ENCODE measurements at places on chromosomes 5 and 9. TPM values are rescaled to one million over a fixed set of nuclear protein-coding genes. Genes with fewer than 3 reads are reported as not detected.

CTSV gene
- total RNA-seq: 0.51 TPM

- peaks cover 7% of the 10 kb centered on the region for H3K27me3 ChIP-seq
- H3K4me3 ChIP-seq: no peak overlapping the region
- H3K36me3 ChIP-seq: no peaks in the 10 kb centered on the region
- no peaks in the 10 kb centered on the region for H3K4me1 ChIP-seq
- DNase-seq: no peak
These were observed 217.4 kb upstream of the ADAMTSL1 start for GRCh38 chr9:18256568-18256967.

- H3K27ac ChIP-seq: no peak overlapping the region
- no peaks in the 10 kb centered on the region for H3K4me1 ChIP-seq
- no peak overlapping the region for H3K4me3 ChIP-seq
- H3K27me3 ChIP-seq: no peaks in the 10 kb centered on the region
- no peak for DNase-seq
These were observed 60.1 kb downstream of the KCTD16 start for GRCh38 chr5:144230806-144231205.

F2RL2 gene
- not detected for total RNA-seq

ADAM19 gene
- total RNA-seq: 232 TPM

DNA sequence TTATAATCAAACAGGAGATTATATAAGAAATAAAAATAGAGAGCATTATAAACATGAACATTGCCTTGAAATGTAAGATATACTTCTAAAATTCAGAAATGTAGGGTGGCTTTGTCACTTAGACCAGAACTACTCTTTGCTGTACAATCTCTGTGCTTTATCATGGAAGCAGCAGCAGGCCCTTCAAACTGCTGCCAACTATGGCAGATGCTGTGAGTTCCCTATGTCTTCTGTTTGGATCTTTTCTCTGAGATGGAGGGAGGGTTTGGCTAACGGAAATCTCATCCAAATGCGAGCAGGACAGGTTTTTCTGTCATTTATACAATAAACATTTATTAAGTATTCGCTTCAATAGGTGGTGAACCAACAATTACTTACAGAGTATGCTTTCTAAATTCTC, 34.8 kb upstream of the RICTOR start:
- no peak overlapping the region for H3K4me3 ChIP-seq
- H3K4me1 ChIP-seq: peaks cover 2% of the 10 kb centered on the region
- H3K27ac ChIP-seq: no peak overlapping the region
- H3K27me3 ChIP-seq: no peaks in the 10 kb centered on the region
- no peak for DNase-seq

COL5A1 gene
- not detected for total RNA-seq

- H3K27ac ChIP-seq: no peak overlapping the region
- no peak for DNase-seq
- H3K4me1 ChIP-seq: no peaks in the 10 kb centered on the region
- no peaks in the 10 kb centered on the region for H3K36me3 ChIP-seq
These were observed 2371.7 kb upstream of the C9orf72 start for GRCh38 chr9:29945012-29945411.

GRCh38 chr9:79264511-79265355, 307.0 kb upstream of the TLE4 start:
- H3K27me3 ChIP-seq: no peaks in the 10 kb centered on the region
- no peak overlapping the region for H3K27ac ChIP-seq
- H3K36me3 ChIP-seq: no peaks in the 10 kb centered on the region
- no peak overlapping the region for H3K4me3 ChIP-seq
- no peak for DNase-seq
- H3K4me1 ChIP-seq: no peaks in the 10 kb centered on the region

GAPVD1 gene
- 50.3 TPM for total RNA-seq

DNA sequence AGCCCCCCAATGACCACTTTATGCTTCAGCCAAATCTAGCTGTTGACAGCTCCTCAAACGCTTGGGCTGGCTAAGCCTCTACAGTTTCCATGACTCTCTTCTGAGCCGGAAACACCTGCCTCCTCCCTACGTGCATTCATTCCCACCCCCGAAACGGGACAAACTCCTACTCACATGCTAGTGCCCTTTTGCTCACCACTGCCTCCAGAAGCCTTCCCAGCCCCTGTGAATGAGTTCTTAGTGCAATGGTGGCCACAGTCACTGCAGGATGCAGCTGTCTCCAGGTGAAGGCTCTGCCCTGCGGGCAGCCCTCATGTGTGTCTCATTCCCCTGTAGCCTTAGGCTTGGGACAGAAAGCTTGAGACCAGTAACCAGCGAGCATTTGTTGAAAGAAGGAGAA, 68.8 kb upstream of the DAB2IP start:
- no peak for DNase-seq
- no peaks in the 10 kb centered on the region for H3K4me1 ChIP-seq
- H3K27me3 ChIP-seq: peaks cover 8% of the 10 kb centered on the region
- H3K36me3 ChIP-seq: no peaks in the 10 kb centered on the region
- no peak overlapping the region for H3K27ac ChIP-seq

KIF4B gene
- total RNA-seq: 0.07 TPM

GRCh38 chr5:131321066-131321465, 57.2 kb downstream of the CDC42SE2 start:
- no peak for DNase-seq
- no peak overlapping the region for H3K4me3 ChIP-seq
- H3K27me3 ChIP-seq: no peaks in the 10 kb centered on the region
- H3K27ac ChIP-seq: peak overlapping the region; percentile 27

ARID3C gene
- total RNA-seq: 0.14 TPM

ADGRD2 gene
- not detected for total RNA-seq

PDCD1LG2 gene
- total RNA-seq: 1.5 TPM

FNIP1 gene
- total RNA-seq: 17.5 TPM

GRCh38 chr5:133309166-133309795, 257.5 kb downstream of the HSPA4 start:
- no peak overlapping the region for H3K27ac ChIP-seq
- peaks cover 6% of the 10 kb centered on the region for H3K4me1 ChIP-seq
- no peaks in the 10 kb centered on the region for H3K27me3 ChIP-seq
- DNase-seq: no peak
- no peak overlapping the region for H3K4me3 ChIP-seq

GRCh38 chr5:179805529-179806249, 977 bp downstream of the MGAT4B start:
- H3K4me1 ChIP-seq: peaks cover 32% of the 10 kb centered on the region
- H3K4me3 ChIP-seq: peak overlapping the region; percentile 90
- DNase-seq: peak; percentile 85
- H3K27me3 ChIP-seq: no peaks in the 10 kb centered on the region

DNA sequence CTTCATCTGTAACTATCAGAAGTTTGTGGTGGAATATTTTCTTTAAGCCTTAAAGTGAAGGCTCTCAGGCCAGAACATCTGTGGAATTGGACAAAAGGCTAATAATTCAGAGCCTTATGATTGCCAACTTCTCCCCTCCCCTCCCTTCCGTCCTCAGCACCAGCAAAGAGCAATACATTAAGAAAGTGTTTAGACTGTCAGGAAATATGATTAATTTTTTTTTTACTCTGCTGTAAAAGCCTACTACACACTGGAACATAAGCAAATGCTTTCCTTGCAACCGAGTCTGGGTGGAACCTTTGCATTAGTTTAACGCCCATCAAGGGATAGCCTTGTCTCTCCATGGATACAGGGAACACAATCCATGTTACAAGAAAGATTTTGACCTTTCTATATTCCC, 110.3 kb upstream of the TARS1 start:
- no peaks in the 10 kb centered on the region for H3K4me1 ChIP-seq
- H3K27me3 ChIP-seq: no peaks in the 10 kb centered on the region
- H3K27ac ChIP-seq: no peak overlapping the region

ZNF883 gene
- 0.24 TPM for total RNA-seq

GRCh38 chr5:3381206-3381825, 214.3 kb upstream of the IRX1 start:
- H3K27ac ChIP-seq: no peak overlapping the region
- no peak for DNase-seq
- no peaks in the 10 kb centered on the region for H3K36me3 ChIP-seq
- H3K4me3 ChIP-seq: no peak overlapping the region
- no peaks in the 10 kb centered on the region for H3K27me3 ChIP-seq

GRCh38 chr9:134145262-134145661, 9.4 kb downstream of the WDR5 start:
- H3K27ac ChIP-seq: no peak overlapping the region
- H3K36me3 ChIP-seq: peaks cover 61% of the 10 kb centered on the region
- DNase-seq: no peak

DNA sequence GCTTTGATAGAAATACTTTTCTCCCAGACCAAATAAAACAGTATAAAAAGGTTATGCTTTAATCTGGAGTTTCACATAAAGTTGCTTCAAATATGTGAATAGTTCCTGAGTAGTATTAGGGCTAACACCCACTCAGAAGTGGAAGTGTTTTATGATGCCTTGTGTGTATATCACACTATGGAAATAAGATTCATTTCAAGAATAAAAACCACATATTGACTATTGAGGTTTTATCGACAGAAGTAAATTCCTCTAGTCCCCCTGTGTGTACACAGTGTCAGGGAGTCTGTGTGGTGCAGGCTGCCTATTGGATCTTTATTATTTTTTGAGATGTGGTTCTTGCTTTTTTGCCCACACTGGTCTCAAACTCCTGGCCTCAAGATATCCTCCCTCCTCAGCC, 20.8 kb upstream of the LRRTM2 start:
- no peak overlapping the region for H3K27ac ChIP-seq
- no peaks in the 10 kb centered on the region for H3K27me3 ChIP-seq

DNA sequence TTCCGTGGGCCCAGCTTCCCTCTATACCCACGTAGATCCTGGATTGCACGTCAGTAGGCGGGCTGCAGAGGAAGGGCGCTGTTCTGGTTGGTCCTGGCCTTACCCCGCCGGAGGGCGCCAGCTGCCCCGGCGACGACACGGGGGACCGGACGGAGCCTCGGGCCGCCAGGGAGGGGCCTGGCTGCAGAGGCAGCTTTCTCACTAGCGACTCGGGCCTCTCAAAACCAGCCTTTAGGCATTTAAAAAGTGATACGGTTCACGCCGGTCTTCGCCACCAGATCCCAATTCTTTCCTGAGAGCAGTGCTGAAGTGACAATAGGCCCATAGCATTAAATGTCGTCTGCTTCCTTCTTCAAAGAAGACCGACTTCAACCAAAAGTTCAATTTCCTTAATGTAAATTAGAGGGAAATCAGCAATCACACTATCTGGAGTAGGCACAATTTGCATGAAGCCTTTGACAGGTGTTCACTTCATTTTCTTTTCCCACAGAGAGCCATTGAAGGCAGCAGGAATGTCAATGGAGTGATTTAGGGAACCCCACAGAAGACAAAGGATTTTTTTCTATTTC, 17.6 kb upstream of the UBE2D2 start:
- H3K36me3 ChIP-seq: no peaks in the 10 kb centered on the region
- DNase-seq: peak; percentile 81
- no peak overlapping the region for H3K27ac ChIP-seq
- H3K27me3 ChIP-seq: no peaks in the 10 kb centered on the region
- H3K4me1 ChIP-seq: peaks cover 5% of the 10 kb centered on the region

DNA sequence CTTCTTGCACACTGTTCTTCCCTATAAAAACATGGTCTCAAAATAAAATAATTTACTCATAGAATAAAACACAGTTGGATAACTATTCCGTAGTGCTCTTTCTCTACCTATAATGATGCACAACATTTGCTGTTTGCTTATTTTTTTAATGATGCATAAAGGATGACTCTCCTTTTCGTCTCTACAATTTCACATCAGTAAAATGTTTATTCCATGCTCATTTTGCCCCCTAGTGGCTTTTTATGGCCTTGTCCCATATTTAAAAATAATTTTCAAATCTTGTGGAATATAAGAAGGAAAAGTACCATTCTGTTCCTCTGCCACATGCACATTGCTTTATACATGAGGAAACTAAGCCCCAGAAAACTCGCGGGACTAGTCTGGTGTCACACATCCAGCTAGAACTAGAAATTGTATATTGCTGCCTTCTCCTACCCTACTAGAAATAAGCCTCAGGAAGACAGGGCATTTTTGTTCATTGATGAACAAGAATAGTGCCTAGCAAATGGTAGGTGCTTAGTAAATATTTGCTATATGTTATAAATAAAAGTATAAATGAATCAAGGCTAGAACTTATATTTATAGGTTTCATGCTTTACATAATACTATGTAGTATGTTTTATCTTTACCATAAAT, 12.7 kb downstream of the KCTD16 start:
- no peaks in the 10 kb centered on the region for H3K27me3 ChIP-seq
- H3K4me3 ChIP-seq: no peak overlapping the region
- no peak for DNase-seq
- no peaks in the 10 kb centered on the region for H3K36me3 ChIP-seq
- no peak overlapping the region for H3K27ac ChIP-seq

GRCh38 chr5:5353681-5354080, 68.8 kb upstream of the ICE1 start:
- DNase-seq: no peak
- H3K4me3 ChIP-seq: no peak overlapping the region
- H3K27ac ChIP-seq: no peak overlapping the region
- no peaks in the 10 kb centered on the region for H3K36me3 ChIP-seq
- no peaks in the 10 kb centered on the region for H3K4me1 ChIP-seq
- no peaks in the 10 kb centered on the region for H3K27me3 ChIP-seq

- DNase-seq: no peak
- H3K27me3 ChIP-seq: no peaks in the 10 kb centered on the region
- no peak overlapping the region for H3K4me3 ChIP-seq
- no peak overlapping the region for H3K27ac ChIP-seq
These were observed 44.6 kb upstream of the CACNA1B start for GRCh38 chr9:137832830-137833590.

FAM163B gene
- total RNA-seq: not detected

DNA sequence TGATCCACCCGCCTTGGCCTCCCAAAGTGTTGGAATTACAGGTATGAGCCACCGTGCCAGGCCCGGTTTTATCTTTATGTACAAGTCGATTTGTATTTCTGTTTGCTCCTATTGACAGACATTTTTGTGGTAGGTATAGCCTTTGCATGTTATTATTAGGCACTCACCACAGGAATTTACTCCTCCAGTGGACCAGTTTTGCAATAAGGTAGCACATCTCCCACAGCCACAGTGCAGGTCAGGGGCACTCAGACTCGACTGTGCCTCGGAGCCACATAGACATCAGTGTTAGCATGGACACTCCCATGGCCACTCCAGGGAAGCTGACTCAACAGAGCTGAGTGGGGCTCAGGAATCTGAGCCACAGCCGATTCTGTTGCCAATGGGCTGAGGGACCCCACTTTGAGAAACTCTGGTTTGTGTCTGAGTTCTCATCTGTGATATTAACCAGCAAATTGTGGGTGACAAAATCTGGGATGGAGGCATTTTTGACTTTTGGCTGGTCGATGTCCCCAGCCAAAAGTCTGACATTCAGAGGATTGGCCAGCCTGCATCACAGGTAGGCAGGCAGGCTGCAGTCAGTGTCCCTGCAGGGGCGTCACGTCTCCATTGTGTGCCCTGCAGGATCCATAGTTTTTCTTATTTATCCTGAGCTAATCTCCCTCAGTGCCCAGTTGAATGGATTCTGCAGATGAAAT, 15.0 kb upstream of the SHB start:
- no peak overlapping the region for H3K4me3 ChIP-seq
- no peak overlapping the region for H3K27ac ChIP-seq
- DNase-seq: no peak
- peaks cover 18% of the 10 kb centered on the region for H3K27me3 ChIP-seq
- no peaks in the 10 kb centered on the region for H3K4me1 ChIP-seq

- H3K27ac ChIP-seq: no peak overlapping the region
- peaks cover 2% of the 10 kb centered on the region for H3K4me1 ChIP-seq
These were observed 3.6 kb downstream of the CCL19 start for GRCh38 chr9:34687276-34688030.

Data from activated CD4-positive, alpha-beta T cell treated with anti-CD3 and anti-CD28 coated beads, Interleukin-2, amount 10 ng/mL, durations not matched to agents 24 days and 14 days (primary cell).